Astrocyte of the hippocampus (primary cell): ENCODE measurements at places on chromosomes 3 and 15.

- DNase-seq = peak; percentile 97
Observed at GRCh38 chr3:171306631-171307030, 153.6 kb downstream of the TNIK start.

- peak; percentile 71 for DNase-seq
Observed at GRCh38 chr15:82663186-82663600, 16.0 kb upstream of the CPEB1 start.

- no peak for DNase-seq
Observed at GRCh38 chr15:68719051-68719450, 101.6 kb downstream of the ANP32A start.

DNA sequence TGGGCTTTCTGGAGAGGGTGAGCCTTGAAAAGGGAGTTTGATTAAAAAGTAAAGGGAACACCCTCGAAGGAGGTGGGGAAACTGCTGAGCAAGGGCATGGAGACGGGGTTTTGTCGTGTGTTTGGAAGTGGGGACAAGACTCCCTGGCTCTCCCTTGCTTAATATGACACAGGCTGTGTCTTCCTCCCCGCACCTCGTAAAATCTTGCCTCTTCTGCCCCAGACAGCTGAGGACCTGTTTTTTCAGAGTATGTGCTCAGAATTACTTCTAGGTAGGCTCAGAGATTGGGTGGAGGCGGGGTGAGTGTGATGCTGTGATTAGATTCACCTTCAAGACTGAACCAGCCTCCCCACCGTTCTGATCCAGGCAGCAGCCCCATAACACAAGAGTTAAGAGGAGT, 244.4 kb upstream of the TLE3 start:
- no peak for DNase-seq

GRCh38 chr3:190811775-190812480, 50.6 kb downstream of the GMNC start:
- peak; percentile 68 for DNase-seq

GRCh38 chr15:80180986-80181385, 28.2 kb downstream of the FAH start:
- no peak for DNase-seq

- DNase-seq = no peak
Observed at GRCh38 chr15:76711351-76711827, 193.8 kb downstream of the SCAPER start.

DNA sequence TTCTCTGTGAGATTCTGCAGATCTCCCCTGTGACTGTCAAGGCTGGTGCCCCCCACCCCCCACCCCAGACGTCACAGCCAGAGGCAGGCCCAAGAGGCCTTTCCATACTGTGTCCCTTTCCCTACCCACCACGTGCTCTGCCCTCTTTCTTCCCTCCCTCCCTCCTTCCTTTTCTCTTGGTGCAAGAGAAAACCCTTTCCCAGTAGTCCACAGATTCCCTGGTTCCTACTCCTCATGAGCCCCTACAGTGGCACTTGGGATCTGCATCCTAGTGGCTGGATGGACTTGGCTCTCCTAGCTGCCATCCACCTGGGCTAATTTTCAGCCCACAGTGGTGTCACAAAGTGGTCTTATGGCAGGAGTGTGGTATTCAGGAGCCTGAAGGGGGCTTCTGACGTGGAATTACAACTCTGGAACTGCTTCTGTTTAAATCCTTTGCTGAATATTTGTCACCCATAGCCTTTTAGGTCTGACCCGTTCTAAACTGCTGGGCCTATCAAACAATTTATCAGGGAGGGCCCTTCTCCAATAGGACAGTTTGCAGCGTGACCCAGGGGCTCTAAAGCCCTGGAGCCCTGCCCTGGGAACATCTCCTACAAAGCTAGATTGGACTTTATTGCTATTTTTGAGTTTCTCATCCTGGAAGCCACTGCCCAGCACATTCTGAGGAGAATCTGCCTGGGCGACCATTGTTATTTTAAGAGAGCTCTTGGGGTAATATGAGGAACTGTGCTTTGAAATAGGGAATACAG, 35.3 kb downstream of the KLF13 start:
- DNase-seq = no peak

GRCh38 chr3:61236556-61236955, 14.7 kb downstream of the FHIT start:
- no peak for DNase-seq

DNA sequence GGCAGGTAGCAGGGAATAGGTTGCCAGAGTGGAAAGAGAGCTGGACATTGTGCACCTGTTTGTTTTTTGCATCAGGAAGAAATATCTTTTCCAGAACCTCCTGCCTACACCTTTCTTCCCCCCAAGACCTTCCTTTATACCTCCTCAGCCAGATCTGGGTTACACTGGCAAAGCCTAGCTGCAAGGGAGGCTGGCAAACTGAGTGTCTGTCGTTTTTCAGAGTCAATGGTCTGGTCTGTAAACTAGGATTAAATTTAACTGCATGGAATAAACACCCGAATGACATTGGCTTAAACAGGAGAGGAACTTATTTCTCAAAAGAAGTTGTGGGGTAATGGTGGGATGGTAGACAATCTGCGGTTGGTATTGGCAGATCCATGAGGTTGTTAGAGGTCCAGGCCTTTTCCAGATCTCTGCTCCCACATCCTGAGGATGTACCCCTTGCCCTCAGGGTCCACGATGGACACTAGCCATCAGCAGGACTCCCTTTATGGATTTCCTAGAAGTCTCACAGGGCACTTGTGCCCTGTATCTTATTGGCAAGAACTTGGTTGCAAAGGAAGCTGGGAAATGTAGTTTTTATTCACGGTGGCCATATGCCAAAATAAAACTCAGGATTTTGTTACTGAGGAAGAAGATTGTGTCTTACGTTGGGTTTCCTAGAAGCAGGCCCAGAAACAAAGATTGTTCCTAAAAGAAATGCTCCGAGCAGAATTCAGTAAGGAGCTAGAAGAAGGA, 3.2 kb upstream of the RARRES1 start:
- DNase-seq = no peak

DNA sequence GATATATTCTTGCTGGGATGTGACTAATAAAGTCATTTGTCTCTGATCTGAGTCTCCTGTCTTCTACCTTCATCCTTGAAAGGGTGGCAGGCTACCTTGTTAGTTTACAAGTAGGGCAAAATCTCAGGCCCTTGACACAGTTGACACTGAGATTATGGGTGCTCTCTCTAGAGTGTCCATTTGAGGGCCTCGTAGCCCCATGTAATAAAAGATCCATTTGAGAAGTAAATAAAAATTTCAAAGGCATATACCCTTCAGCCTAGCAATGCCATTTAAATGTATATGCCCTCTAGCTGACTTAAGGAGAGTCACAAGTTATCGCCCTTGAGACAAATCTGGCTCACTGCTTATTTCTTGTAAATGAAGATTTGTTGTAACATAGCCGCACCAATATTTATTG, 98.6 kb downstream of the TCF12 start:
- no peak for DNase-seq

- peak; percentile 89 for DNase-seq
Observed at GRCh38 chr3:115245438-115245837, 98.3 kb upstream of the ZBTB20 start.

- DNase-seq = no peak
Observed at GRCh38 chr3:164673738-164674137, 404.6 kb downstream of the SI start.

DNA sequence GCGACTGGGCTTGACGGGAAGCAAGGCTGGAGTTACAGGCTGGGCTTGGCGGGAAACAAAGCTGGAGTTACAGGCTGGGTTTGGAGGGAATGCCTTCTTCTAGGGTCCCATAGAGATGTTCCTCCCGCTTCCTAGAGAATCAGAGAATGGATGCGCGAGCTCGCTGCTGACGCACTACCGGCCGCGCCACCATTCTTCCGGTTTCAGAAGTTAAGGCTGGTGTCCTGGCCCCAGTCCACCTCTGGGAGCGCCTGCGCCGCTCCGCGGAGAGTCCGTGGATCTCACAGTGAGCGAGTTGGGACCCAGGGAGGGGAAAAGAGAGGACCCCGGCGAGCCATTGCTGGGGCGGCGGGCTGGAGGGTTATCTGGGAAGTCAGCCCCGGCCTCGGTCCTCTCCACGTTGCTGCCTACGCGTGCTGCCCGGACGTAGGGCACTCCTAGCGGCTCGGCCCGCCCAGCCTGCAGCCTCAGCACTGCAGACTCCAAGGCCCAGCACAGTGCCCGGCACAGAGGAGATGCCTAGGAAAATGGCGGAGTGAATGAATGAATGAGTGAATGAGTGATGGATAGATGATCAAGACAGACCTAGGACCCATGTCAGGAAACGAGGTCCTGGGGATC, at the start of gene ZNF502:
Gene ZNF502 (plus strand): TSS at position 206 of the 621 bp plus-strand sequence. CDS start 7,602 bp downstream, outside the sequence.
- DNase-seq = peak; percentile 95

GRCh38 chr3:171183042-171183441, 156.5 kb upstream of the SLC2A2 start:
- DNase-seq = no peak

DNA sequence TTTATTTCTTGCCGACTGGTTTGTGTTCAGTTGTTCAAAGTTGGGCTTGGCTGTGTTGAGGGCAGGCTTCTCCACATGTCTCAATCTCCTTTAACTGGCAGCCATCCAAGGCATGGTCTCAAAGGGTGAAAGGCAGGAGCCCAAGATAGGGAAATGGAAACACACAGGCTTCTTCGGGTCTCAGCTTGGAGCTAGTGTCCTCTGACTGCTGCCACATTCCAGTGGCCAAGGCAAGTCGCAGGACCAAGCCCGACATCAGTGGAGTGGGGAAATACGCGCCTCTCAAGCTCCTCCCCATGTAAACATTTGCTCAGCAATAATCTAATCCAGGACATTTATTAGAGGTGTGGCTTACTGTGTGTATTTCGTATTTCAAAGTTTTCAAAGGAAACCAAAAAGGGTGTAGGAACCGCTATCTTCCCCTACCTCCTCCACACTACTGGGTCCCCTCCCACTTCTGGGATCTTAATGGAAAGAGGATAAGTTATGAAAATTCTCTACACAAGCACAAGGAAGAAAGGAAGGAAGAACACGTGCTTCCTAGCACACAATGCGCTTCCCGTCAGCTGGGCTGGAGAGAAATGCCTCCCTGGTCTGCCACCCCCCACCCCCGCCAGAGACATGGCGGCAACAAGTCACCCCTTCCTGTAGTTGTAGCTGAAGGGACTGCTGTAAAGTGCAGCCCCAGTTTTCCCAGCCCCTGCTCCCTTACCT, 181.7 kb downstream of the FAM43A start:
- no peak for DNase-seq

GRCh38 chr3:45644791-45645201, 44.4 kb upstream of the SACM1L start:
- peak; percentile 68 for DNase-seq

DNA sequence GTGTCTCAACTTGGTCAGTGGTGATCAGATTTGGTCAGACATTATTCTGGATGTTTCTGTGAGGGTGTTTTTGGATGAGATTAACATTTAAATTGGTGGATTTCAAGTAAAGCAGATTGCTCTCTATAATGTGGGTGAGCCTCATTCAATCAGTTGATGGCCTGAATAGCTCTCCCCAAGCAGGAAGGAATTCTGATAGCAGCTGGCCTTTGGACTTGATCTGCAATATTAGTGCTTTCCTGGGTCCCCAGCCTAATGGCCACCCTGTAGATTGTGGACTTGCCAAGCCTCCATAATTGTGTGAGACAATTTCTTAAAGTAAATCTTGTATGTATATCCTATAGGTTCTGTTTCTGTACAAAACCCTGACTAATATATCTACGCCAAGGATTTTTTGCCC, 153.9 kb upstream of the TBL1XR1 start:
- no peak for DNase-seq

- no peak for DNase-seq
Observed at GRCh38 chr3:159894386-159894785, 94.2 kb upstream of the IL12A start.

GRCh38 chr3:141915016-141915415, 38.6 kb downstream of the ATP1B3 start:
- peak; percentile 19 for DNase-seq

DNA sequence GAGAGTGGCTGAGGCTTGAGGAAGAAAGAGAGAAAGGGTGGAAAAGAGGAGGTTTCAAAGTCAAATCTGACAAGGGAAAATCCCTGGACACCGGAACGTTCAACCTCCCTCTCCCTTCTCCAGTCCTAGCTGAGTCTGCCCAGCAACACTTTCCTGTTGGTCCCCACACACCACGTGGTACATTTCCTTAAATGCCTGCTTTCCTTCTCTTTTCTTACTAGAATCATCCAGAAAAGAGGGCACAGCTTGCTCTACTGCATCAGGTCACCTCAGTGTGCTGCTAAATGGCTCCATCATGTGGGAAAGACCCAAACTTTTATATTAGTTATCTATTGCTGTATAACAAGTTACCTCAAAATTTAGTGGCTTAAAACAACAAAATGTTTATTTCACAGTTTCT, 181.2 kb downstream of the NECTIN3 start:
- peak; percentile 48 for DNase-seq

DNA sequence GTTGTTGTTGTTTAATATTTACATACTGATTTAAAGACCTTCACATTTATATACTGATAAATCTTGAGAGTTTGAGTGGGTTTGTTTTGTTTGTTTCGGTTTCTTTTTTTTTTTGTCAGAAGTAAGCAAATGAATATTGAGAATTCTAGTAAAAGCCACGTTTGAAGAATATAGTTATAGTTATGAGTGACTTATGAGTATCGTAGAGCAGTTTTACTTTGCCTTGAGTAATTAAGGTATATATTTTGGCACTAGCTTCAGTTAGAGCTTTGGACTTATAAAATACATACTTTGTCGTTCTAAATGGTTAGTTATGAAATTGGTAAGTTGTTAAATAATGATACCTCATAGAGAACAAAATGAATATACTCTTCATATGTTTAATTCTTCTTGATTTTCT, 27.8 kb downstream of the ATP1B3 start:
- no peak for DNase-seq

GRCh38 chr3:171334465-171334811, 125.8 kb downstream of the TNIK start:
- no peak for DNase-seq

DNA sequence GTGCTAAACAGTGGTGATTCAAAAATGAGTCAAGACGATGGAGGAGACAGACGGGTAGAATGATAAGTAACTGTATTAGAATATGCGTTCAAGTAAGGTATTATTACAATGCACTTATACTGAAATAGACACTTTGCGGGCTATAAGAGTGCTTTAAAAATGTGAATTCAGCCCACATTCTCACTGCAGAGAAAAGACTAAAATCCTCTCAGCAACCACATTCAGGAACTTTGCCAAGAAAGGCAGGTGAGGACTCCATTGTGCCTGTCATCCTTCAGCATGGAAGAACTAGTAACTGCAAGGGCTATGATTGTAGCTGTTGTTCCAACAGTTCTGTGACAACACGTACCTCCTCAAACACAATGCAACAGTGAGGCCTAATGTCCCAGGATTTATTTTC, 272.0 kb downstream of the RORA start:
- peak; percentile 41 for DNase-seq

GRCh38 chr3:133595341-133595740, 21.9 kb downstream of the CDV3 start:
- DNase-seq = peak; percentile 56

DNA sequence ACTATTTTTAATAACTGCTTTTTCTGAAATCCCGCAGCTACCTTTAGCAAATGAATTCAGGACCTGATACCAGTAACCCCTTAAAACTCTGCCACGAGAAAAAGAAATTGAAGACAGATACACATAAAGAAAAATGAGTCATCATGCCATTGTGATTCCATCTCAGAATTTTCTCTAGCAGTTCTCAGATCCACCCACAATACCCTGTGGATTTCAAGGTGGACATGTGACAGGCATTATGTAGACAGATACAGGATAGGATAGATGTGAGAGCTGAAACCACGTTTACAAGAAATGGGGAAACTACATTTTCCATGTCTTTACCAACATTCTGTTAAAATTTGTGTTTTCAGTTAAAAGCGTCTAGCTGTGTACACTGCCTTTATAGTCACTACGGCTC, 291.9 kb upstream of the NR2F2 start:
- DNase-seq = no peak
